ENCODE measurements at places on chromosomes 3 and 15. TPM values are rescaled to one million over a fixed set of nuclear protein-coding genes. Genes with fewer than 3 reads are reported as not detected.
A peak's percentile ranks its signal among the peaks of the same experiment; 100 is the strongest.

Gene MAP1A
- 3.3 TPM for total RNA-seq

Gene FBXL22
- 0.37 TPM for total RNA-seq

Gene NR2F2
- not detected for total RNA-seq

Gene PCBP4
- 14.4 TPM for total RNA-seq

Gene TXNRD3
- total RNA-seq, result not detected

Gene CSTA
- 0.70 TPM for total RNA-seq

Gene STAB1
- not detected for total RNA-seq

Gene SLCO2A1
- total RNA-seq, result not detected

Gene CSPG5
- total RNA-seq, result 0.13 TPM

Gene AADAC
- not detected for total RNA-seq

Gene WDR93
- not detected for total RNA-seq

Gene LARP6
- total RNA-seq, result not detected

Gene SPINK8
- not detected for total RNA-seq

DNA sequence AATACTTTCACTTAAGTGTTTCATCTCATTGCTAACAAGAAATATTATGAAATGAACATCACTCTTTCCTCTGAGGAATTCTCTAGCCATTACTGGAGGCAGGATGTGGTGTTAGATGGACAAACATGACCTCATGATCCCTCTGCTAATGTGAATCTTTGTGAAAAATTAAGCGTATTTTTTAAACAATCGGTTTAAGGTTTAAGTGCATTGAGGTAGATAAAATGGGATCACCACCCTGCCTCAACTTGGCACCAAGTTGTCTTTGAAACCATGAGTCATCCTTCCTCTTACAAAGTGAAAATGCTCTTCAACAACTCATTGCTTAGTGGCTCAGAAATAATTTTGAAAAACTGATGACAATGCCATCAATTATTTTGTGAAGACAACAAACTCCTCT, 76.0 kb upstream of the DCBLD2 start:
- no peak for DNase-seq

DNA sequence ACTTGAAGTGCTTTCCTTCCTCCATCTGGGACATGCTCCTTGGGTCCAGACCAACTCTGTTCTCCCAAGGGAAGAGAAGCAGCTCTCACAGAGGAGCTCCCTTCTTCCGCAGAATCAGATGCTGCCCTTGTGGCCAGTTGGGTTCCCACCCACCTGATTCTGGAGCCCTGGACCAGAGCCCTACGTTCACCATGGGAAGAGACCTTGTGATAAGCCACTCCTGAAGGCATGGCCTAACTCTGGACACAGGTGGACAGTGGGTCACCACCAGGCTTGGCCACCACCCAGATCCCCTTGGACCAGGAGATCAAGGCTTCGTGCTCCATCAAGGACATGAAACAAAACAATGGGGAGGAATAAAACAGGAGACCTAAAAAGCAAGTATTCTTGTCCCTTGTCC, 172.2 kb downstream of the RPLP1 start:
- no peak for DNase-seq

GRCh38 chr15:68981941-68982340, 32.6 kb upstream of the NOX5 start:
- no peak for DNase-seq

GRCh38 chr15:56732135-56732885, 999 bp downstream of the ZNF280D start:
- peak; percentile 31 for DNase-seq

GRCh38 chr3:10968401-10968800, 24.1 kb upstream of the SLC6A1 start:
- DNase-seq, result no peak

DNA sequence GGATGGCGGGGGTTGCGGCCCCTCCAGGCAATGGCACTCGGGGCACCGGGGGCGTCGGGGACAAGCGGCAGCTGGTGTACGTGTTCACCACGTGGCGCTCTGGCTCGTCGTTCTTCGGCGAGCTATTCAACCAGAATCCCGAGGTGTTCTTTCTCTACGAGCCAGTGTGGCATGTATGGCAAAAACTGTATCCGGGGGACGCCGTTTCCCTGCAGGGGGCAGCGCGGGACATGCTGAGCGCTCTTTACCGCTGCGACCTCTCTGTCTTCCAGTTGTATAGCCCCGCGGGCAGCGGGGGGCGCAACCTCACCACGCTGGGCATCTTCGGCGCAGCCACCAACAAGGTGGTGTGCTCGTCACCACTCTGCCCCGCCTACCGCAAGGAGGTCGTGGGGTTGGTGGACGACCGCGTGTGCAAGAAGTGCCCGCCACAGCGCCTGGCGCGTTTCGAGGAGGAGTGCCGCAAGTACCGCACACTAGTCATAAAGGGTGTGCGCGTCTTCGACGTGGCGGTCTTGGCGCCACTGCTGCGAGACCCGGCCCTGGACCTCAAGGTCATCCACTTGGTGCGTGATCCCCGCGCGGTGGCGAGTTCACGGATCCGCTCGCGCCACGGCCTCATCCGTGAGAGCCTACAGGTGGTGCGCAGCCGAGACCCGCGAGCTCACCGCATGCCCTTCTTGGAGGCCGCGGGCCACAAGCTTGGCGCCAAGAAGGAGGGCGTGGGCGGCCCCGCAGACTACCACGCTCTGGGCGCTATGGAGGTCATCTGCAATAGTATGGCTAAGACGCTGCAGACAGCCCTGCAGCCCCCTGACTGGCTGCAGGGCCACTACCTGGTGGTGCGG, 1.9 kb downstream of the CHST2 start:
- DNase-seq, result peak; percentile 13

GRCh38 chr3:193903966-193904365, 232.0 kb upstream of the HES1 start:
- peak; percentile 73 for DNase-seq

DNA sequence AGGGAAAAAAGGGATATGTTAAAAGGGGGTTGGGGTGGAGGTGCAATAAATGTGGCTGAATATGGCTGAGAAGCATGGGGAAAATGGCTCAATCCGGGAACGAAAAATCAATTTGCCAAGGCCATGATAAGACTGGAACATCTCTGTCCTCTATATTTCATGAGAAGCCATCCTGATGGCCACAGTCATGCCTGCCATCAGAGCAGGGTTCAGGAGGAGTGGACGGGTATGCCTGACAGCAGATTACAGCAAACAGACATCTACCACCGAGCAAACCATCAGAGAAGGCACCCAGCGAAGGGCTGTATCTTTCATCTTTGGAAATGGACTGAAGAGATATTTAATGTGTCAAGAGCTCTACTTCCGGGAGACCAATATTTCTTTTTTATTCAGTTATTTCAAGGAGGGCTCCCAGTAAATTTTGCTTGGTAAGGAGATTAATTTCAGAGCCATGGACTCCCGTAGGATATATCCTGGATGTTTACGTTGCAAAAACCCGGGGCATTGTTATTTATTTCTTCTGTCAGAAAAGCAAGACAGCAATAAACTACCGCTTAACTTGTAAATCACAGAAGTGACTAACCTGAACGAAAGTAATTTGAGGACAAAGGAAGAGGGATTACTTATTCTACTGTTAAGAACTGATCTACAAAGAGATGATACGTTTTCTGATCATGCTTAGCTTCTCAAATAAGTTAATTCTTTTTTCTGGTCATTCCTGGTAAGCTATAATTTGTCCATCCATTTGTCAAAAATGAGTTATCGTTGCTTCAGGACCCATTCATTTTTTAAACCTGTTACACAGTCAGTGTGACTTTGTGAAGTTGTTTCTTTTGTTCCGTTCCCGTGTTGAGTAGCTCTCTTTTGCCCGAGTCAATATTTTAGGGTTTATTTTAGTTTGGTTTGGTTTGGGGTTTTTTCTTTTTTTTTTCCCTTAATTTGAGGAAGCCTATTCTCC, 80.6 kb upstream of the CHD2 start:
- no peak for DNase-seq

GRCh38 chr15:65292938-65293518, 2.8 kb upstream of the RNU5A-1 start:
- no peak for DNase-seq

DNA sequence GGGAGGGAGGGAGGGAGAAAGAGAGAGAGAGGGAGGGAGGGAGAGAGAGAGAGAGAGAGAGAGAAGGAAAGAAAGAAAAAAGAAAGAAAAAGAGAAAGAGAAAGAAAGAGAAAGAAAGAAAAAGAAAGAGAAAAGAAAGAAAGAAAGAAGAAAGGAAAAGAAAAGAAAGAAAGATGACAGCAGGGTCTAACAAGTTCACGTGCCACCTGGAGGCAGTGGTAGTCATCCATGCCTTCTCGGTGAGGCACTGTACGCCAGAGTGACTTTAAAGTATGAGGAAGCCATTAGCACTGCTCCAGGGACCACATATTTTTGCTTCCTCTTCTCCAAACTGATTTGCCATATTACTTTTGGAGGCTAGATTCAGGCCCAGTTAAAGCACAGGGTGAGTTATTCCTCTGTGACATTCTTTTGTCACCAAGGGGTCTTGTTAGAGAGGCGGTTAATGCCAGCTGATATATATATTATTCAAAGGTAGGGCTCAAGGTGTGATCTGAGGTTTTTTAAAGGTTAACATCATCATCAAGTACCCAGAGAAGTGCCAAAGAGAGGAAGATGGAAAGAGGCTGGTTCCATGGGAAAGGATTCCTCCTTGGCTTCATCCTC, at the start of gene HTR3D:
HTR3D (plus strand) TSS at position 556 of the 606 bp plus-strand sequence; CDS start at position 556, 0 bp downstream.
- no peak for DNase-seq

GRCh38 chr3:193821151-193821668, 228.2 kb downstream of the OPA1 start:
- DNase-seq, result no peak

GRCh38 chr3:47003056-47003410, 23.6 kb downstream of the NBEAL2 start:
- DNase-seq, result no peak

- DNase-seq, result no peak
These were observed 53.6 kb downstream of the GHSR start for GRCh38 chr3:172394692-172395091.

- no peak for DNase-seq
These were observed 12.6 kb downstream of the FAM107A start for GRCh38 chr3:58564456-58565160.

DNA sequence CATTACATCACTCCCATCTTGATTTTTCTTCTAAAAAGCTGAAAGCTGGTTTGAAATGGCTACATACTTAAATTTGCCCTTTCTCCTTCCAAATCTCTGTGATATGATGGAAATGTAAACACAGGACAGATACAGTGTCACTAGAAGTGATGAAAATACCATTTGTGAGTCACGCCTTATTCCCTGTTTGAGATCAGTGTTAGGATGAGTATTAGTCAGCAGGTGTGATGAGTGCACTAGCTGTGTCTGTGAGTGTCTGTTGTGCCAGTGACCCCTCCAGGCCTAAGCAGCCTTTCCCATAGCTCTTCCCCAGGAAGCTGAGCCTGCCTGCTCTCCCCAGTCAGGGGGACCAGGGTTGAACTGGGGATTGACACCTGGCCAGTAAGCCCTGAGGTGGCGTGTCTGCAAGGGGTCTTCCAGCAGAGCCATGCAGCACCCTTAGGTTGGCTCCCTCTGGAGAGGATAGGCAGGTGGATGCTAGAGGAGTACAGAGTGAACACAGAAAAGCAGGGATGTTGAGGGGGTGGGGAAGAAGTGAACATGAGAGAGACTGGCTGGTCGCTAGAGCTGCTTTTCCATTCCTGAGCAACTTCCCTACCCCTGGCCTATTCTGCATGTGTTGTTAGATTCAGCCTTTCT, 92.0 kb downstream of the PDE8A start:
- no peak for DNase-seq

GRCh38 chr15:66834881-66835878, 133.1 kb downstream of the SMAD6 start:
- DNase-seq, result peak; percentile 70

DNA sequence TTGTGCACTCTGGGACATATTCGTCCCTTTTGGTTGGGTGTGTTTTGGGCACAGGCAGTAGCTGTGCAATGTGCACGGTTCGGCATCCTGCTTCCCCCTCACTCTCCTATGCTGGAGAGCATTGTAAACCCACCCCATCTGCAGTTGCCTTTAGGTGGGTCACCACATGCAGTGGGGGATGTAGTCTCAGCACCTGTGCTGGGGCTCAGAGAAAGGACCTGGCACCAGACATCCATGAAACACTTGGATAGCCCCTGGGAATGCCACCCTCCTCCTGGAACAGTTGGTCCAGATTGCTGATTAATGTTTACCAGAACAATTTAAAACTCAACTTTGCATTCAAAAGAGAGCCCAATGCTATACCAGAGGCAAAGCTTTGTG, 123.9 kb upstream of the MEF2A start:
- no peak for DNase-seq

DNA sequence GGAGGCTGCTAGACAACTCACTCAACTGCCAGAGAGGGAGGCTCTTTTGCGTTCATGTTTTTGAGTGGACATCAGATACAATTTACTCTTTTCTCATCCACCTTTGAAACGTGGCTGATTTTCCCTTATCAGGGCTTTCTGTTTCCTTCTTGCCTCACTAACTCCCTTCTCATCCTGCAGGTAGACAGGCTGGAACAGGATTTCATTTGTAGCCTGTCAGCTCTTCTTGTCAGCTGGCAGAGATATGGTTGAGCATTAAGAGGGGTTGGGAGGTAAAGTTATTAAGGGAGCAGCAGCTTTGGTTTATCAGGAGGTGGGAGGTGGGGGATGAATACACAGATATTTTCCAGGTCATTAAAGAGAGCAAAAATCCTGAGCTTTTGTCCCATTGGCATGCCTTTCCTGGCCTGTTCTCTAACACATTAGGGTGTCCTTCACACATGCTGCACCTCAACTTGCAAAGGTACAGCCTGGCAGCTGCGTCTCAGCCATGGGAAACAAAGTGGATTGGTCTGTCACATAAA, 73.5 kb downstream of the PPM1L start:
- DNase-seq, result no peak

GRCh38 chr3:3705090-3705775, 94.0 kb upstream of the LRRN1 start:
- no peak for DNase-seq

DNA sequence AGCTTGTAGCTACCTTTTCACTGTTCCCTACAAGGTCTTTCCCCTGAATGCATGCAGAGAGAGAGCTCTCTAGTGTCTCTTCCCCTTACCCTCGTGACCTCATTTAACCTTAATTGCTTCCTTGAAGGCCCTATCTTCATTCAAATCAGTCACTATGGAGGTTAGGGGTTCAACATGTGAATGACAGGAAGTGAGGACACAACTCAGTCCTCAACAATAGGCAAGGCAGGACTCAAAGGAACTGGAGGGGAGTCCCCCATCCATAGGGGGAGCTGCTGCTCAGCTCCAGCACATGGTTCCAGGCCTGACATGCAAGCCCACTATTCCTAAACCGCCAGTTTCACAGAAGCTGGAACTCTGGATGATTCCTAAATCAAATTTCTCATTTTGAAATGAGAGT, 33.8 kb upstream of the GYG1 start:
- peak; percentile 45 for DNase-seq

- peak; percentile 68 for DNase-seq
These were observed 522 bp downstream of the MED12L start for GRCh38 chr3:151085889-151086483.

- DNase-seq, result no peak
These were observed 152.0 kb downstream of the VPS13C start for GRCh38 chr15:61908241-61908640.

DNA sequence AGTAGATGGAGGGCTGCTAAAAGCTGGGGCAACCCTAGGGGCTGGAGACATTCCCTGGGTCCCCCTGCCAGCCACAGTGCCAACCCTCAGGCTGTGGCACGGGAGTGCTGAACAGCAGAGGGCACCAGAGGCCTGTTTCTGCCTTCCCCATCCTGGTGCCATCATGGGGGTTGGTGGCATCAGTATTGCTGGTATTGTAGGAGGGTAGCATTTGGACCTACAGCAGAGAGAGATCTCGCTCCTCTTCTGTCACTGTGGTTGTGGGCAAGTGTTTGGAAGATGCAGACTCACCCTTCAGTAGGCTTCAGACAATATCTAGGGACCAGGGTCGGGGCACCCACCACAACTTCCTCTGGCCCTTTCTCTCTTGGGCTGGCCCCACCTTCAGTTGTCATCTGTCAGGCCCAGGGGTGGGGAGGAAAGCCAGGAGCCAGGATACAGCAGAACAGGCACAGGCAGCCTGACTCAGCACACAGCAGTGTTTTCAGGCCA, 123.5 kb downstream of the RPLP1 start:
- peak; percentile 43 for DNase-seq

All from OCI-LY7 (cell line).